ENCODE measurements at places on chromosomes 6 and 20.

- no peak for DNase-seq
Measured at GRCh38 chr6:163877877-163878639, 463.5 kb downstream of the QKI start.

DNA sequence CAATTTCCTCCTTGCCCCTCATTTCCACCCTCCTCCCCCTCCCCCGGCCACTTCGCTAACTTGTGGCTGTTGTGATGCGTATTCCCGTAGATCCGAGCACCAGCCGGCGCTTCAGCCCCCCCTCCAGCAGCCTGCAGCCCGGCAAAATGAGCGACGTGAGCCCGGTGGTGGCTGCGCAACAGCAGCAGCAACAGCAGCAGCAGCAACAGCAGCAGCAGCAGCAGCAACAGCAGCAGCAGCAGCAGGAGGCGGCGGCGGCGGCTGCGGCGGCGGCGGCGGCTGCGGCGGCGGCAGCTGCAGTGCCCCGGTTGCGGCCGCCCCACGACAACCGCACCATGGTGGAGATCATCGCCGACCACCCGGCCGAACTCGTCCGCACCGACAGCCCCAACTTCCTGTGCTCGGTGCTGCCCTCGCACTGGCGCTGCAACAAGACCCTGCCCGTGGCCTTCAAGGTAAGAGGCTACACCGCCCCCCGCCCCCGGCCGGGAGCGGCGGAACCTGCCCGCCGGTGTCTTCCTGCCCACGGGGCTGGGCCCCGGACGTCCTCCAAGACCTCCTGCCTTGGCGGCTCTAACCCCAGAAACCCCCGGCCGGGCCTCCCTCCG, 44.9 kb upstream of the SUPT3H start:
- DNase-seq: peak; percentile 7

- no peak for DNase-seq
Measured at GRCh38 chr20:58640446-58640845, 10.6 kb upstream of the STX16 start.

GRCh38 chr20:50992336-50992732, 30.6 kb downstream of the KCNG1 start:
- no peak for DNase-seq

DNA sequence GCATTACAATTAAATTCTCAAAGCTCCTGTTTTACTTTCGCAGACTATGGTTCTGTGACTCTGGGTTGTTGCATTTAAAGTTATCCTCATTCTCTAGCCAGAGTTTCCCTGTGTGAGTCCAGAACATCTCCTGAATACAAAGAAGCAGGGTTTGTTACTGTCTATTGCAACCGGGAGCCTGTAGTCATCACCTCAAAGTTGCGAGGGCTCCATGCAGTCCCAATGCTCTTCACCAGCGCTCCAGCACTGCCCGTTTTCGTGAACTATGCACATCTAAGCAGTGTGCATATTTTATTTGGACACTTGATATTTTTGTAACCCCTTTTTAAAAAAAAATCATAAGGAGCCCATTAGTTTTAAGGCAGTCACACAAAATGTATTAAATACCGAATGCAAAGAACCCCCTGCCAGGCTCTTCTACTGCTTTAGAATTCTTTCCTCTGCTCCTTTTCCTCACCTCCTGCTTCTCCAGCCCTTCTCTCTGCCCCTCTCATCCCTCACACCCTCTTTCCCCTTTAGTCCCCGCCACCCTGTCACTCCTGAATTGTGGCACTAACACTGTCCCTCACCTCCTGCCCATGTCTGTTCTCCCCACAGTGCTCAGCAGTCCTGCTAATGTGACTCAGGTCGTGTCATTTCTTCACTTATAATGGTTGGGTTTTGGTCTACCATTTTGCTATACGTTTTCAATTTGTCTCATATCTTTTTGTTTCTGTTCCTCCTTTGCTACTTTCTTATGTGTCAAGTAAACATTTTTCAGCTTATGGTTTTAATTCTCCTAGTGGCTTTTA, 1.1 kb upstream of the HLA-C start:
- DNase-seq: no peak

DNA sequence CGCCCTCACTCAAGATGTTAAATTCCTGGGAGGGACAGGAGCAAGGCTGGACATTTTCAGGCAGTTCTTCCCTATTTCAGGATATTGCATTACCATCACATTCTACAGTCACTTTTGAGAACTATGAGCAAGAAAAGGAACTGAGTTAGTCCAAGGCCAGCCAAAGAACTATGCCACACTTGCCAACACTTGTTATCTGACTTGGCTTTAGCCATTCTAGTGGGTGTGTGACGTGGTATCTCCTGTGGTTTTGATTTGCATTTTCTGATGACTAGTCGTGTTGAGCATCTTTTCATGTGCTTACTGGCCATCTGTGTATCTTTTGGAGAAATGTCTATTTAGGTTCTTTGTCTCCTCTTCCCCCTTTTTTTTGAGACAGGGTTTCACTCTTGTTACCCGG, 12.0 kb downstream of the XRN2 start:
- DNase-seq: no peak

DNA sequence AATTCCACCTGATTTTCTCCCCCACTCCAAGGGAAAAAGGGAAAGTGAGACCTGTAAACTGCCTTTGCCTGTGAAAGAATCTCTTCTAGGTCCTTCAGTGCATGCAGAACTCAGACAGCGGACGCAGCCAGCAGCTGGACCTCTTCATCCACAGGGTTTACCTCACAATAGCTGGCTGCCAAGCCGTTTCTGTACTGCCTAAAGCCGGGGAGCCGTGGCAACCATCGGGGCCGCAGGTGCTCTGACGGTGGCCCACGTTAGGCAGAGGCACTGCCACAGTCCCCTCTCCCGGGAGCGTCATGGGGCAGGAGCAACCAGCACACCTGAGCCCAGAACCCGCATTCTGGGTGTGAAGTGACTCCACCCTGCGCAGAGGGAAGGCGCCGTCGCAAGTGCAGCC, 206.1 kb downstream of the TTLL2 start:
- DNase-seq: no peak

DNA sequence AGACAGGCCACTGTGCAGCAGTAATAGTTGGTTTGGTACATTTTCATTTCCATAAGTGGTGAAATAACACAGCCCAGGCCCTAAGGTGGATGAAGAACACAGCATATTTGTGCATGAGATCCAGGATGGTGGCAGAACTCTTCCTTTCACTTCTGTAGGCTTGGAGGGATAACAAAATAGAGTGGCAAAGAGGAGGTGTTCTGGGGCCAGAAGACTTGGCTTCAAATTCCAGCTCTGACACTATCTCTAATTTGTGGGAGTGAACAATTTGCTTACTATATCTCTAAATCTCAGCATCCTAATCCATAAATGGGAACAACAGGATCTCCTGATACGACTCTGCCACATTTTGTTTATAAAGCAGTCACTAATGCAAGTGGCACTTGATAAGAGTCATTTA, 111.7 kb upstream of the FAM184A start:
- DNase-seq: no peak

DNA sequence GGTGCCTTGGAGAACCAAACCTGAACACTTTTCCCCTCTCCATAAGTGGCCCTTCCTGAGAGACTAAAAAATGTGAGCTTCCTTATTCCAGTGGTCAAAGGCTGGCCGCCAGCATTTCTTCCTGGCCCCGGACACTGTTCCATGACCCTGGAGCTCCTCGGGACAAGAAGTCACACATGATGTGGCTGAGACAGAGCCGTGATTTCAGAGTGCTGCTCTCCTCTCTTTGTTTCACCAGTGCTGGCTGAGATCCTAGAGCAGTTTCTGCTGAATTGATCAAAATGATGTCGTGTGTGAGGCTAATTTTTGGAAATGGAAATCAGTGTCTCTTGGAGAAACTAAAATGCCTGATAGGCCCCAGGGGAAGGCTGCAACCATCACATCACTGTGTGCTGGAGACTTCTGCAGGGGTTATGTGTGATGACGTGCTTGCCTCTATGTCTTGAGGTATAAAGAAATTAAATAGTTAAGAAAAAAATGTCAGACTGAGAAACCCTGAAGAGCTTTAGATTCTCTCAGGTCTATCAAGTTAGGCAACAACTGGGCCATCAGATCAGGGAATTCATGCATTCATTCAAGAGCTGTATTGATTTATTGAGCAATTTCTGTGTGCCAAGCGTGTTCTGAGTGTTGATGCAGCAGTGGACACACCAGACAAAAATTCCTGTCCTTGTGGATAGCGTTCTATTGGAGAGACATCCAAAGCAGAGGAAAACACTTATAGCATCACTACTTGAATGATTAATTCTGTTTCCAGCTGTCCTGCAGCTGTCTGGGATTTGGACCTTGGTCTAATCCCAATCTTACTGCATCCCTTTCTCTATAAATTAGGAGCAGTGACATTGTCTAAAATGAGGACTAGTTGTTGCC, 72.7 kb upstream of the CCN6 start:
- DNase-seq: no peak

Data from NCI-H1436 (cell line).